ENCODE measurements at places on chromosomes 7 and 10. TPM values are rescaled to one million over a fixed set of nuclear protein-coding genes. Genes with fewer than 3 reads are reported as not detected.

DNA sequence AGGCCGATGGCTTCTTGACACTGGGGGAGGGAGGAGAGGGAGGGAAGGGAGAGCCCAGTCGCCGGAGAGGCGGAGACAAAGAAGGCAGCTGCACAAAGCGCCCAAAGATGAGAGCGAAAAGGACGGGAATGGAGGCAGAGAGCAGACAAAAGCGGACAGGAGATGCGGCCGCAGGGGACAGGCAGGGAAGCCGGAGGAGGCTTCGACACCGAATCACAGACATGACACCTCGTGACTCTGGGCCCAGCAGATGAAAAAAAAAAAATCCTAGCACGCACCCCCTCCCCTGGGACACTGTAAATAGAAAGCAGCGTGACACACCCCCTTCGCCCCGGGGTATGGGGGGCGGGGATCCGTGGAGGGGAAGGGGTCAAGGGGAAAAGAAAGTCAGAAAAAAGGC, 976 bp downstream of the NAT16 start:
- DNase-seq: no peak

DNA sequence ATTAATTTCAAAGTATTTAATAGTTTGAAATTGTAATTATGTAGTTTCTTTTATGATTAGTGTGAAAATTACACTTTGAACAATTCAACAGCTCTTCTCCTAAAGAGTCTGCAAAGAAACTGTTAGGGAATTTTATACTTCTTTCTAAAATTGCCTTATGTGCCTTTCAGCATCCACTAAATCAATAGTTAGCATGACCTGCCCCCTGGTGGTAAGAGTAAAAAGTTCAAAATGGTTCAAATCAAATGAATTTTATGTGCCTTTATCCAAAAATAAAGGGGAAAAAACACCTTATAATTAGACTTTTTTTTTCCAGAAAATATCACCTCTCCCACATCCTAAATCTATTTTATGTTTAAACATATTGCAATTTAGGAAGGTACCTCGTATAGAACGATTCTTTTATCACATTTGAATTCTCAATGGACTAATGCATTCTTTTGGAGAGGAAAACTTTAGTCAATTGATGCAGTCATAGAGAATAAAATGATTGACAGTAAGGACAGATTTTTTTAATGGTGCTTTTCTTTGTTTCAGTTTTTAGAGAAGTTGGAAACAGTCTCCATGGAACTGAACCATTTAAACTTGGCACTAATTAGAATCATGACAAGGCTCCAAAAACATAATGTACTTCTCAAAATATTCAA, 163.7 kb downstream of the SEMA3D start:
- no peak for DNase-seq

- DNase-seq: peak; percentile 47
Measured at GRCh38 chr7:148527717-148528168, 62.8 kb upstream of the C7orf33 start.

- no peak for DNase-seq
Measured at GRCh38 chr7:7104314-7104698, 78.0 kb upstream of the C1GALT1 start.

- DNase-seq: no peak
Measured at GRCh38 chr10:61304746-61305145, 148.4 kb downstream of the TMEM26 start.

DNA sequence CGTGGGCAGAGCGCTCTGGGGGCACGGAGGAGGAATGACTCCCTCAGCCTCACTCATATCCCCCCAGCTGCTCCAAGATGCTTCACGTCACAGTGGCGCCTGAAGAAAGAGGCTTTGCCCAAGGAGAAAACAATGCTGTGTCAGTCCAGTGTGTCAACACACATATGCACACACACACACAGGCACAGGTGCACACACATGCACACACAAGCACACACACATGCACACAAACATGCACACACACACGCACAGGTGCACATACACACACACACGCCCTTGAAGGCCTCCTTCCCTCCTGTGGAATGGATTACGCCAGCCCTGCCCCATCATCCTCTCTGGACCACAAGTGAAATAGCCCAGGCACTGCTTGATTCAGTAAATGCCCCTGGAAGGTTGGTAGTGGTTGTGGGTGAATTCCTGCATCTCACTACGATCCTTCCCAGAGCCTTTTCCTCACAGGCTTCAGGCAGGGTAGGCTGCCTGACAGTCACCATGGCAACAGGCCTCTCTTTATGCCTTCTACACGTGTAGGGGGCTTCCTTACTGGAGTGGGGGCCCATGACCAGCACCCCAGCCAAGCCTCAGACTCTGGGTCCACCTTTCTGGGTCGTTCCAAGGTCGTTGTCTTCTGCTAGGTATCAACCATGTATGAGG, 371.5 kb upstream of the PODXL start:
- DNase-seq: no peak

GRCh38 chr7:10662491-10662890, 311.2 kb upstream of the PHF14 start:
- DNase-seq: no peak

- peak; percentile 23 for DNase-seq
Measured at GRCh38 chr10:111360260-111360925, 283.6 kb downstream of the ADRA2A start.

DNA sequence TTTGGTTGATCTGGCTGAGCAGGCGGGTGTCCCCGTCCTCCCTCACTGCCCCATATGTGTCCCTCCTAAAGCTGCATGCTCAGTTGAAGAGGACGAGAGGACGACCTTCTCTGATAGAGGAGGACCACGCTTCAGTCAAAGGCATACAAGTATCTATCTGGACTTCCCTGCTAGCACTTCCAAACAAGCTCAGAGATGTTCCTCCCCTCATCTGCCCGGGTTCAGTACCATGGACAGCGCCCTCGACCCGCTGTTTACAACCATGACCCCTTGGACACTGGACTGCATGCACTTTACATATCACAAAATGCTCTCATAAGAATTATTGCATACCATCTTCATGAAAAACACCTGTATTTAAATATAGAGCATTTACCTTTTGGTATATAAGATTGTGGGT, 26.9 kb upstream of the TRIM56 start:
- no peak for DNase-seq

GRCh38 chr10:74652664-74653063, 173.7 kb upstream of the KAT6B start:
- DNase-seq: no peak

DNA sequence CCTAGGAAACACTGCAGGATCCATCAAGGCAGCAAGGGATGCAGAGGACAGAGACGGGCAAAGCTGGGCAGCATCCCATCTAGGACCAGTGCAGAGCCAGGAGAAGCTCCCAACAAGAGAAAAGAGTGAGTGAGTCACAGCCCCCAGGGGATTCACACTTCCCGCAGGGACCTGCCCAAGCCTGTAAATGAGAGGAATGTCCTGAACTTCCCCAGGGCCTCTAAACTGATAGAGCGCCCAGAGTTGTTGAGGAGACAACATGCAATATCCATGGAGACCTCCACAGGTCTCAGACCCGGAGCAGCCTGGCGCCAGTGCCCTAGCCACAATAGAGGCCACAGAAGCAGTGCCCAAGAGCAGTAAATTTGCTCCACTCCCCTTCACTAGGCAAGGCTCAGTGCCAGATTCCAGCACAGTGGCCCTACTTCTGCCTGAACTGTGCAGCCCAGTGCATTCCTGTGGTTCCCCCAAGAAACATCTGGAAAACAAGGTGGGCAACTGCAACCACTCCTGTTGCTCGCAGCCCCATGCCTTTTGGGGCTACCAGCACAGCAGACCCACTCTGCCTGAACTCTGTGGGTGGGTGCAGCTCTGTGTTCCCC, 567.5 kb downstream of the POM121L12 start:
- DNase-seq: no peak

- peak; percentile 53 for DNase-seq
Measured at GRCh38 chr7:2821161-2821841, 22.8 kb downstream of the GNA12 start.

GRCh38 chr7:2431260-2431867, 28.0 kb downstream of the CHST12 start:
- DNase-seq: no peak

- no peak for DNase-seq
Measured at GRCh38 chr10:7193369-7193768, 217.5 kb downstream of the SFMBT2 start.

- no peak for DNase-seq
Measured at GRCh38 chr10:47370878-47371277, 13.2 kb downstream of the ZNF488 start.

DNA sequence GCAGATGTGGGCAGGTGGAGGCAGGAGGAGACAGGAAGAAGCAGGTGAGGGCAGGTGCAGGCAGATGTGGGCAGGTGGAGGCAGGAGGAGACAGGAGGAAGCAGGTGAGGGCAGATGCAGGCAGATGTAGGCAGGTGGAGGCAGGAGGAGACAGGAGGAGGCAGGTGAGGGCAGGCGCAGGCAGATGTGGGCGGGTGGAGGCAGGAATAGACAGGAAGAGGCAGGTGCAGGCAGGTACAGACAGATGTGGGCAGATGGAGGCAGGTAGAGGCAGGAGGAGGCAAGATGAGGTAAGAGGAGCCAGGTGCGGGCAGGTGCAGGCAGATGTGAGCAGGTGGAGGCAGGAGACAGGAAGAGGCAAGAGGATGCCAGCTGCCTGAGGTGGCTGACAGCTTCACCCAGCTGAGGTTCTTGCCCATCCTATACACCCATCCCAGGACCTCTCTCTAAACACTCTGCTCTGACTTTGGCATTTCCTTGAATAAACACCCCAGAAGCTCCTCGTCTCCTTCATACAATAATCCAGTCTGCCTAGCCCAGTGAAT, 33.0 kb downstream of the PTPRE start:
- no peak for DNase-seq

- no peak for DNase-seq
Measured at GRCh38 chr7:4707217-4707741, 25.2 kb downstream of the FOXK1 start.

GRCh38 chr7:37027104-37027503, 302.8 kb upstream of the AOAH start:
- no peak for DNase-seq

DNA sequence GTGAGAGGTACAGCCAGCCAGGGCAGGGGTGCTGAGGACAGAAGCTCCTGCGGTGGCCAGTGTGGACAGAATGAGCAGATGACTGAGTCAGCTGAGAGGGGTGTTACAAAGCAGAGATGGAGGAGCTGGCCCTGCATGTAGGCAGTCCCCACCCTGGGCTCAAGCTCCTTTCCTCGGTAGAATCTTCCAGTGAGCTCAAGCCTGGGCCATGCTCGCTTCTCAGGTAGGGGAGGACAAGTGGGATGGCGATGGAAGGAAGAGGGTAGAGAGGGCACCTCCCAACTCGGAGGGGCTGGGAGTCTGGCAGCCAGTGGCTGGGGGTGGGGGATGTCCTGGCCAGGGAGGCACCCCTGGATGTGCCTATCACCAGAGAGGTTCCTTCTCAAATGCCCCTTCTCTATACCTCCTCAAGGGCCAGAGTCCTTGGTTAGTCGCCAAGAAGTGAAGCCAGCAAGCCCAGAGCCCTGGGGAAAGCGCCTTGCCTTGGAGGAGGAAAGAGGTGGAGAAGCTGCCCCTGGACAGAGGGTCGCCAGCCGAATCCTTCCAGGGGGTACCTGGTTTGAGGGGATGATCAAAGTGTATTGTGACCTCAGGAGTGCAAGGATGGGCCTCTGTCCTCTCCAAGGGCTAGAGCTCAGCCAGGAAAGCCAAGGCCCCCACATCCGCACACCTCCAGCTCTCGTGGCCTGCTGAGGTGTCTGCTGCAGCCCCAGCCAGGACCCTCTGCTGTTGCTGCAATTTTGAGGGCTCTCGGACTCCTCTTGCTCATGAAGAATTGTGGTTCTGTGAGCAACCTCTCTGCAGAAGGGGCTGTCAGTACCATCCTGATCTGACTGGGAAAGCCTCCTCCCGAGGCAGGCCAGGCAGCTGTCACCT, 88.6 kb upstream of the MACROH2A2 start:
- no peak for DNase-seq

Gene CNNM1
- not detected for total RNA-seq

Gene HPS1
- 63.9 TPM for total RNA-seq

Gene SPDYE9
- not detected for total RNA-seq

Gene KRIT1
- total RNA-seq: 23.5 TPM

Gene TMEM60
- total RNA-seq: 12.8 TPM

Gene IQUB
- not detected for total RNA-seq

Gene ANKRD61
- total RNA-seq: not detected

Gene PTPRZ1
- total RNA-seq: not detected

Gene SRGN
- total RNA-seq: 658 TPM
